Tongue (tissue), 3 donors: ENCODE measurements at places on chromosomes 4 and X.

- DNase-seq: no peak
Measured at GRCh38 chr4:53508446-53508845, 82.8 kb downstream of the LNX1 start.

DNA sequence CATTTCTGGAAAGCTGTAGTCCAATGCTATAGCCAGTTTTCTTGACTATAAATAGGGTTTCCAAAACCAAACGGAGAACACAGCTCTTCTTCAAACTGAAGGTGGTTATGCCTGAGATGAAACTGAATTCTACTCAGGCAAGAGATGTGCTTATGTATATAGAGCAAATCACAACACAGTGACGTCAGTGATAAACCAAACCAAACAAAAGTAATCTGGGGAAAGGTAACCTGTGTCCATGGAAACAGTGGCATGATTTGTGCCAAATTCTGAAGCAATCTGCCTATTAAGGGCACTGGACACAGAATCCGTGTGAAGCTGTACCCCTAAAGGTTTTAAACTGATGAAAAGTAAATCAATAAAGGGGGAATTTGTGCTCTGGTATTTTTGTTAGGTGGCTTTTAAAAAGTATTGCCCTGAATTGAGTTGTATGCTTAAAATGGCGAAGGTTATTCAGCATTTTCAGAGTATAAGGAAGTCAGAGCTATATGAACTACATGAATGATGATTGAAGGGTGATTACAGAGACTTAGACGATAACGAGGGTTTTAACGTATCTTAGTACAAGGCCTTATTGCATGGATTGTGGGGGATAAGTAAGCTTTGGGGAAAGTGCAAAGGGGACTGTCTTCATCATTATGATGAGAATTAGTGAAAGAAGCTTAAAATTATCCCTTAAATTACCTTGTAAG, 38.6 kb downstream of the NPY5R start:
- DNase-seq: no peak

DNA sequence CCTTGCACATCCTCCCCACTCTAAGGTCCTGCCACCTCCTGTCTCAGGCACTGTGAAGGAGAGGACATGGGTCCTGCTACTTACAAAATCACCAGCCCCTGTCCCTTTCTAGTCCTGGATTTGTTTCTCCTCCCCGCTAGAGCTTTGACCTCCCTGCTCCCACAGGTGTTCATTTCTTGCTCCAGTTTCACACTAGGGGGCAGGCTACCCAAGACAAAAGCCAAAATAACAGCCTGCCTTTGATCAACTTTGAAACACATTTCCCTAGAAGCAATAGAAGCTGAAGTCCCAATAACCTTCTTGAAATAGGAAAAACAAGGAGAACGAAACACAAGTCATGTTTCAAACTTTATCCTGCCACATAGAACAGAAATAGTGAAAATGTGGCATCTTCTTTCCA, 164.4 kb downstream of the QDPR start:
- peak; percentile 45 for DNase-seq

GRCh38 chr4:147582386-147583060, 34.7 kb upstream of the TMEM184C start:
- no peak for DNase-seq

DNA sequence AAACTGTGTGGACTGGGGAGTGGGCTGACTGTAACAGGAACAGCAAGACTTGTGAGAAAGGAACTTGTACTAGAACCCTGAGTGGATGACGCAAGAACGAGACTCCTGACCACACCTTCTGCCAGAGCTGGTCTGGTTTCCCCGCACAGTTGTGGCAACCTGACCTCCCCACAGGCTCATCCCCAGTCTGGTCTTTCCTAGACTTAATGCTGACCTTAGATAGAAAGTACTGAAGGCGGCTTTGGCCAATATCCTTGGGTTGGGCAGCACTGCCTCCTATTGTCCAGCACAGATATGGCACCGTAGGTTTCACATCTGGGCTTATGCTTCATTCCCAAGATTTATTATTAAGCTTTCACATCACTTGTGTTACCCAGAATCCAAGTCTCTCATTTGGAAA, 137.8 kb upstream of the FRG1 start:
- no peak for DNase-seq

DNA sequence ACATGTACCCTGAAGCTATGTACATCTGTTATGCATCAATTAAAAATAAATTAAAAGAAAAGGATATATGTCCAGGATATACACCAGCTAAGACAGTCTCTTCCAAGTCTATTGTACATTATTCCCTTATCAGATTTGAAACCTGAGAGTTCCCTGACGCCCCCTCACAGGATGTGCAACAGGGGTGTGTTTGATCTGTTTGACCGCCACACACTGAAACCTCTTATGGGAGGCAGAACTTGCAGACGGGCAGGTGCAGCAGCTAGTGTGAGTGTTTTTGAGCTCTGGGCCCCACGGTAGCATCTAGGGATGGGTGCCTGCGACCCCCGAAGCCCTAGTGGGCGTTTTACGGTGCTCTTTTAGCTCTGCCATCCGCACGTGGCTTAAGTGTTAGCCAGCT, 4.7 kb downstream of the XG start:
- DNase-seq: no peak

DNA sequence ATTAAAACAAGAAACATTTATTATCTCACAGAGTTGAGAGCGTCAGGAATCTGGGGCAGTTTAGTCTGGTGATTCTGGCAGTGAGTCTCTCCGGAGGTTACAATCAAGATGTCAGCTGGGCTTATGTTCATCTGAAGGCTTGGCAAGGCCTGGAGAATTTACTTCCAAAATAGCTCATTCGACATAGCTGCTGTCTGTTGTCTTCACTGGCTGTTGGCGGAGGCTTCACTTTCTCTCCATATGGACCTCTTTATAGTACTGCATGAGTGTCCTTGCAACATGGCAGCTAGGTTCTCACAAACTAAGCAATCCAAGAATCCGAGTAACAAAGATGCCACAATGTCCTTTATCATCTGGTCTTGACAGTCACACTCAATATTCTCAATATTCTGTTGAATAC, 70.2 kb upstream of the ADGRL3 start:
- peak; percentile 25 for DNase-seq

- DNase-seq: peak; percentile 49
Measured at GRCh38 chr4:185004562-185005218, 13.6 kb upstream of the HELT start.

GRCh38 chr4:112926819-112927218, 122.6 kb upstream of the ANK2 start:
- DNase-seq: no peak

DNA sequence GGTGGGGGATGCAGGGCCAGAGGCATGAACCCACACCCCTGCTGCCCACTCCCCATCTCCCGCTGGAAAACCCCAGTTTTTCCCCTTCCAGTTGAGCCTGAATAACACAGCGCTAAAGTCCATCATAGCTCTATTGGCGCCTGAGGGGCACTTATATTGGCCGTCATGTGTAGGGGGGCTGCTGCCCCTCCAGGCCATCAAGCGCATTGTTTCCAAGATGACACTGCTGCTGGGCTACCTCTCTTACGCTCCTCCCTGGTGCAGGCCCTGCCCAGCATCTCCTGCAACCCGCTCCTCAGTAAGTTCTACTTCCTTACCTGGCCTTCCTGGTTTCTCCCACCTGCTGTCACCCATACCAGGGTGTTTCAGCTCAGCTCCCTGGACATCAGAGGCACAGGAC, 205.0 kb upstream of the RPL34 start:
- DNase-seq: no peak

DNA sequence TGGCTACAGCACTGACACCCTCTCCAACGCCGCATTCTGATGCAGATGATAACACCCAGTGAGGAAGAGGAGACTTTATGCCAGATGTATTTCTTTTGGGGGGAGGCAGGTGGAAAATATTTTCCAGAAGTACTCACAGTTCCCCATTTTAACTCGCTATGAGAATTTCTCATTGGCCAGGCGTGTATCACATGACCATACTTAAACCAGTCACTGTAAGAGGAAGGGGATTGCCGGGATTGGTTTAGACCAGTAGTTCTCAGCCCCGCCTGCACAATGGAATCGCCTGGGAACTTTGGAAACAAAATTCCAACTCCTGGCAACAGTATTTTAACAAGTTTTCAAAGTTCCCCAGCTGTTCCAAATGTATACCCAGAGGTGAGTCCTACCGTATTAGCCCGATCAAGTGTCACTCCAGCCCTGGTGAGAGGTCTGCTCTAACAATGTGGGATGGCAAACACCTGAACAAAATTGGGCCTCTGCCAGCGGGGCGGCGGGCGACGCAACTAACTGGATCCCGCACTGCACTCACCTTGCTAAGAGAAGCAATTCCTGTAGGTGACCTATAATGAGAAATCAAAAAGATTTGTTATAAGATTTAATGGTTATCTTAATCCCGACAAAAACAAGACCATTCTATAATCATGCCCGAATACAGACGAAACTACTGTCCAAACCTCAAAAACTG, 2.9 kb upstream of the MSL3 start:
- DNase-seq: no peak

DNA sequence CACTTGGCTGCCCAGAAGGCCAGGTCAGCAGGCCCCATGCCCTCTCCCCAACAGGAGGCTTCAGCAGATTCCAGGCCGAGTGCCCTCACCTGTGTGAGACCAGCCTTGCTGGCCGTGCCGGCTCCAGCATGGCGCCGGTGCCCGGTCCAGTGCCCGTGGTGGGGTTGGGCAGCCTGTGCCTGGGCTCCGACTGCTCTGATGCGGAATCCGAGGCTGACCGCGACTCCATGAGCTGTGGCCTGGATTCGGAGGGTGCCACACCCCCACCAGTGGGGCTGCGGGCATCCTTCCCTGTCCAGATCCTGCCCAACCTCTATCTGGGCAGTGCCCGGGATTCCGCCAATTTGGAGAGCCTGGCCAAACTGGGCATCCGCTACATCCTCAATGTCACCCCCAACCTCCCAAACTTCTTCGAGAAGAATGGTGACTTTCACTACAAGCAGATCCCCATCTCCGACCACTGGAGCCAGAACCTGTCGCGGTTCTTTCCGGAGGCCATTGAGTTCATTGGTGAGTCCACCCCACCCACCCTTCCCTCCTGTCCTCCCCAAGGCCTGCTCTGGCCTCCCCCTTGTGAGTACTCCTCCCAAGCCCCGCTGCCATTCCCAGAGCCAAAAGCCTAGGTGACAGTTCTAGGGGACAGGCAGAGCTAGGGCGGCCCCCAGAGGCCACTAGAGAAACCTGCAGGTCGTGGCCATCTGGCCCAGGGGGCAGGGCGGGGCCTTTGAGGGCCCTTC, 2.3 kb downstream of the DUSP9 start:
- no peak for DNase-seq

GRCh38 chr4:178556796-178557195, 1114.6 kb upstream of the AGA start:
- DNase-seq: no peak

DNA sequence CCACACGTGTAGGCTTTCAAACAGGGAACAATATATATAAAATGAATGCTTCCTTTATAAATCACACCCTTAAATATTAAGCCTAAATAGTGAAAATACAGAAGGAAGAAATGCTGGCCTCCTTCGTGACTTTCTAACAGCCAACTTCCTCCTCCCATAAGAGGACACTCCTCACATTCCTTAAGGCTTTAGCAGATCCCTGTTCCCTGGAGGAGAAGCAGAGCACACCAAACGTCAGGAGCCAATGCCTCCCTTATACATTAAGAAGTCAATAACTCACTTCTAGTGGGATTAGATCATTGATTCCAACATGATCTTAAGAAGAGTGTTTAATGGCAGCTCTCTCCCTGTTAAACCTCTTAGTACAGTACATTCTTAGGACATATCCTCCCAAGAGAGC, 108.4 kb upstream of the FAM241A start:
- no peak for DNase-seq

DNA sequence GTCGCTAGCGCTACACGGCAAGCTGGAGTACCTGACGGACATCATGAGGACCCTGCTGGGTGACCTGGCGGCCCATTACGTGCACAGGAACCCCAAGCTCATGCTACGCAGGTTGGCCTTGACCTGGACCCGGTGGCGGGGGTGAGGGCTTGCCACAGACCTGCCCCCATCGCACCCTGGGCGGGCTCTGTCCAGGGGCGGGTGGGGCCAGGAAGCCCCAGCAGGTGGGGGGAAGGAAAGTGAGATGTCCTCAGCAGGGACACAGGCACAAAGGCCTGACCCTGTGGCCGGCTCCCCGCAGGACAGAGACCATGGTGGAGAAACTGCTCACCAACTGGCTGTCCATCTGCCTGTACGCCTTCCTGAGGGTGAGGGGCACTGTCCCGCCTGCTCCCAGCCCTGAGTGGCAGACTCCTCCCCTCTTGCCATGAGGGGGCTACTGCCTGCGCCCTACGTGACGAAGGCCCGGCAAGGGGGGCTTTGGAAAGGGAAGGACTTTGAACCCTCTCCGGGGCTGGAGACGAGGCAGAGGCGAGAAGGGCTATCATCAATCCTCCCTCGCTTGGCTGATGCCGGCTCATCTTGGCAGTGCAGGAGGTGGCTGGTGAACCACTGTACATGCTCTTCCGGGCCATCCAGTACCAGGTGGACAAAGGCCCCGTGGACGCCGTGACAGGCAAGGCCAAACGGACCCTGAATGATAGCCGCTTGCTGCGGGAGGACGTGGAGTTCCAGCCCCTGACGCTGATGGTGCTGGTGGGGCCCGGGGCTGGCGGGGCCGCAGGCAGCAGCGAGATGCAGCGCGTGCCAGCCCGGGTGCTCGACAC, 5.3 kb upstream of the SRPK3 start:
- no peak for DNase-seq

- no peak for DNase-seq
Measured at GRCh38 chr4:78601013-78601412, 49.4 kb downstream of the ANXA3 start.

GRCh38 chr4:134935320-134935719, 733.7 kb upstream of the PABPC4L start:
- DNase-seq: peak; percentile 7

- DNase-seq: no peak
Measured at GRCh38 chr4:19262467-19262866, 989.2 kb upstream of the SLIT2 start.

DNA sequence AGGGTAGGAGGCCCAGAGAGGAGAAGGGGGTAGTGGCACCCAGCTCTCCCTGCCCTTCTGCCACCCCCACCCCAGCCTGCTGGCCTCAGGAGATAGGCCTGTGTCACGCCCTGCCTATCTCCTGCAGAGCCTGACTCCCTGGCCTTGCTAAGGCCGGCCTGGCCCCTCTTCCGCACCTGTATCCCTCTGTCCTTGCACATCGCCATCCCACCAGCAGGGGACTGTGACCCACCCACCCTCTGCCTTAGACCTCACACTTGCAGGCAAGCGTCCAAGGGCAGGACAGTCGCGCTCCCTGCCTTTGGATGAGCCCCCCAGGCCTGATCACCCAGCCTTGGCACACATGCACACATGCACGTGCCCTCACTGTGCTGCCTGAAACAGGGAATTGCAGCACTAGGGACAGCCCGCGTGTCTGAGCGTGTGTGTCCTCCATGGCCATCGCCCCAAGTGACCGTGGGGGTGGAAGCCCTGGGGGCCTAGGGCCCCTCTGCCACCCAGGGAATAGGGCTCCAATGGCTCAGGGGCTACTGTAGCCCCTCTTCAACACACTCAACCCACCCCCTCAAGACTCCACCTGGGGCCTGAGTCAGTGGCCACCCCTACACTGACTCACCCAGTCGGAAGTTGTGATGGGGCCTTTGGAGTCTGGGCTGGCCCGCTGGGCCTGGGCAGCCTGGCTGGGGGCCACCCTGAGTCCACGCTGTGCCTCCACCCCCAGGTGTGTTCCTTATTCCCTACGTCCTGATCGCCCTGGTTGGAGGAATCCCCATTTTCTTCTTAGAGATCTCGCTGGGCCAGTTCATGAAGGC, 2.1 kb downstream of the SLC6A8 start:
- DNase-seq: no peak

- DNase-seq: no peak
Measured at GRCh38 chr4:61143461-61143860, 56.7 kb upstream of the ADGRL3 start.
